ENCODE measurements at places on chromosomes 3 and 15. TPM values are rescaled to one million over a fixed set of nuclear protein-coding genes. Genes with fewer than 3 reads are reported as not detected.

REC114 gene
- total RNA-seq: not detected

SUCNR1 gene
- total RNA-seq: under 0.01 TPM

SPATA12 gene
- total RNA-seq: not detected

SI gene
- total RNA-seq: not detected

Data from fibroblast of lung (primary cell).